ENCODE measurements at places on chromosomes 5 and 9.

DNA sequence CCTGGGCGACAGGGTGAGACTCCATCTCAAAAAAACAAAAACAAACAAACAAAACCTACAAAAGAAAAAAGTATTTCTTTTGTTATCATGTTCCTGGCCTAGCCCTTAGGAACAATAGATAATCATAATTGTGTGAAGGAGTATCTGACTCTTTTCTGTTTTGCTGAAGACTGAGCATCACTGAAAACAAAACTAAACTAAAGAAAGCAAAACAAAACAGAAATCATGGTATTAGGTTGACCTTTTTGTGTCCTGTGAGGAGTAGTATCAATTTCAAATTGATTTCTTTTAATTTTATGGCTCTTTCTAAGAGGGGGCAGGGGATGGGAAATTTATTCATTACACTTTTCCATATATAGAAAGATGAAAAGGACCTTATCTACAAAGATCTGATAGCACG, 246.0 kb downstream of the YTHDC2 start:
- DNase-seq: no peak

DNA sequence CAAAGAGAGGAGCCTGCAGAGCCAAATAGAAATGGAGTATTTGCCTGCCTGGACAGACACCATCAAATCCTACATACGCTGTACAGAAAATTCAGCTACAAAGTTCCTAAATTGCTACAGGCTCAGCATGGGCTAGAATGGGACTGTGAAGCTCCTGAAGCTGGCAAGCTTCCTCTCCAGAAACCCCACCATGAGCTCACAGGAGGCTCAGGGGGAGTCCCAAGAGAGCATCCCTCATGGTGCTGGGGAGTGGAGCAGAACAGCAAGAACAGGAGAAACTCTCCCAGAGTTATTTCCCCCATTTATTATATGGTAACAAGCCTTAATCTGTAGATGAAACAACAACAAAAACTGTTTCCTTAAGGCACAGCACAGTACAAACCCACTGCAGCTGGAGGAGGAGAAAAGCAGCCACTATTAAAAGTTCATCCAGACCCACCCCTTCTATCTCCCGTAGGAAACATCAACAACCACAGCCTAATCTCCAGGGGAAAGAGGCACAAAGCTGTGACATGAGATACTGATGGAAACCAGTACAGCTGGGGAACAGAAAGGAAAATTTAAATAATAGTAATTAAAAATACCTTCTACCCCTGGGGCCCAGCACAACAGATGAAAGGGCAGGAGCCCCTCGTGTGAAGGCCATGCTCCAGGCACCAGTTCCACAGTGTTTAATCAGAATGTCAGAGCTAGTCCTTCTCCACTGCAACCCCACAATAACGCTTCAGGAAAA, 548.5 kb downstream of the MTRR start:
- DNase-seq: no peak

DNA sequence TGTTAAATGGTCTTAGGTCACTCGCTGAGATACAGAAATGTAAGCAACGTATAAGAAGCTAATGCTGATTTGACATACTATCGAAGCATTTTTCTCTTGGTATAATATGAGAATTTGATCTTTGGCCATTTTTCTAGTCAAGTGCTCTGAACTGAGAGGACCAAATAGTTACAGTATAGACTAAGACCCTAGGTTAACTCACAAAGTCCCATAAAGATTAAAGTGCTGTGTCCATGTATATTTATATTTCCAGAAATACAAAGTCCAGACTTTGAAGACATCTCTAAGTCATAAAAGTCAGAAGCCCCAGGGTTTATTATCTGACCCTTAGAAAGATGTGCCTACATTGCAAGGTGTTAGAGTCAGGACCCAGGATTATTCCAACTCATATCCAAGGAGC, 752.4 kb upstream of the COX7C start:
- DNase-seq: no peak

DNA sequence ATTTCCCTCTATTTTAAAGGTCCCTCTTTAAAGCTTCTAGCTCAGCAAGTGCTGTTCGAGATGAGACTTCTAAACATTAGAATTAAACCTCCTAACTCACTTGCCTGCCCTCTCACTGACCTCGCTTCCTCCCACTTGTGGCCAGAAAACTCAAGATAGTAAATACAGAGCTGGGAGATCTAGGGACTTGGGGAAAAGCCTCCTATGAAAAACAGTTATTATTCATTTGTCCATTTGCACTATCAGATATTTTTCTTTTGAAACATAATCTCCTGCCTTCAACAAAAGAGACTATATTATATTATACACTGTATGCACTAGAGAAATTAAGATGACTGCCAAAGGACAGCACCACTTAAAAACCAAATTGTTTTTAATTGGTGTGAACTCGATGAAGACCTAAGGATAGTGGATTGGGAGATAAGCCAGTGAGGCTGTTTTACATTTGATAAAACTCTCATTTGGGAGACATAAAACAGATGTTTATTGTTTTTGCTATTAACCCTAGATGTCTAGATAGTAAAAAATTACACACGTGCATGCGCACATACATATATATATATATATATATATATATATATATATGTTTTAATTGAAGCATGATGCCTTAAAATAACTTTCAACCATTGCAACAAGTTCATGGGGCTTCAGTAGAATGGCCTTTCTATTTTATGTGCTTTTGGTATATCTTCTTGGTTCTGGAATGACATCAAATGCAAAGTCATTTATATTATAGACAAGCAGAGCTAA, 229.4 kb downstream of the ADAMTSL1 start:
- DNase-seq: no peak

DNA sequence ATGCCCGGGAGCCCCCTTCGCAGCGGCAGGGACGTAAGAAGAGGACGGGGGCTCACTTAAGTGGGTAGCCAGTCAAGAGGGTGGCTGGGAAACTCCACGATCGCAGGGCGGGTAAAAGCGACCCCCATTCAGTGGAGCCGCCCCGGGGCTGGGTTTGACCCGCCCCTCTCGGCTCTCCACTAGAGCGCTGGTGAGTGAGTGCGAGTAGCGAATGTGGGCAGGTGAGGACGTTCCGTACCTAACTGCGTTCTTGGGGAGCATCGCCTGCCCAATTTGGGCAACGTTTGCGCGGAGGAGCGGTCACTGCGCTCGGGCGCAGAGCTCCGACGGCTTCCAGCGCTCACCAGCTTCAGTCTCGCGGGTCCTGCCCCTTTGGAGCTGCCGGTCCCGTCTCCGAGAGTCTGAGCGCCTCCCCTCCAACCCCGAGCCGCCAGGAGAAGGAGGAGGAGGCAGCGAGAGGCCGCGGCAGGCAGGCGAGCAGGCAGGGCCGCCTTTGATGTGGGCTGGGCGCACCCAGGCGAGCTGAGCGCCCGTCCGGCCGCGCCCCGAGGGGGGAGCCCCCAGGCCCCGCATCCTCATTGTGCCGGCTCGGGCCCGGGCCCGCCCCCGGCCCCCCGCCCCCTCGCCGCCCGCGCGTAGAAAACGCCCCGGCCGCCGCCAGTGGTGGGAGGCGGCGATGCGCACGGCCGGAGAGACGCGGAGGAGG, at the start of gene FGF18:
Gene FGF18, plus strand, starts transcription at position 666 of the 706 bp plus-strand sequence. CDS start 553 bp downstream, outside the sequence.
- no peak for DNase-seq

DNA sequence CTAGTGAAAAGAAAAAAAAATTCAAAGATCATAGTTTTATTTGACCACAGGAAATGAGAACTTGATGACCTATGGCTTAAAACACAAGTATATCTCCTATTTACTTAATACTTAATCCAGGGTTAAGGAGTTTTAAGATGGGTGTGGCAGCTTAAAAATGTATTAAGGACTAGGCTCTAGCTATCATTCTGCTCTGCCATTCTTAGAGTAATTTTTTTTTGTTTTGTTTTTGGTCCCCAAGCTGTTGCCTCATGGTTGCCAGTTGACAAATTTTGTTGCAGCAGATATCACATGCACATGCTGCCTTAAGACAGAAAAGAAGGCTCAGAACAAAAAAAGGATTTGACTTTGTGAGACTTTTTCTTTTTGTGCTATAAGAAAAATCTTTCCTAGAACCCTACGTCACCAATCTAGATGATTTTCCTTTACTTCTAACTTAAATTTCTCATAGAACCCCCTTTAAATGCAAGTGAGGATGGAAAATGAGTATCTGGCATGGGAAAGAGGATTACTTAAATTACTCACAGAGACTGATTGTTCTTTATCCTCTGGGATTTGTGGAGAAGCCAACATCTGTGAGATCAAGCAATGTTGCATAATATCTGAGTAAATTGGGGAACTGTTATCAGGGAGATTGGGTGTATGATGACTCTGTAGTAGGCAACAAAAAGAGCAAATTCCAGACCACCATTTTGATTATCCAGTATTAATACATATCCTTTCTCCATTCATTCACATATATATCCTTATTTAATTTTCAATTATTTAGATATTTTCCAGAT, 364.7 kb upstream of the CD180 start:
- no peak for DNase-seq

GRCh38 chr9:100554935-100555401, 22.9 kb upstream of the CAVIN4 start:
- DNase-seq: no peak

GRCh38 chr5:171513591-171513990, 94.1 kb downstream of the FGF18 start:
- DNase-seq: no peak

GRCh38 chr9:28883234-28883633, 1310.0 kb upstream of the C9orf72 start:
- DNase-seq: no peak

DNA sequence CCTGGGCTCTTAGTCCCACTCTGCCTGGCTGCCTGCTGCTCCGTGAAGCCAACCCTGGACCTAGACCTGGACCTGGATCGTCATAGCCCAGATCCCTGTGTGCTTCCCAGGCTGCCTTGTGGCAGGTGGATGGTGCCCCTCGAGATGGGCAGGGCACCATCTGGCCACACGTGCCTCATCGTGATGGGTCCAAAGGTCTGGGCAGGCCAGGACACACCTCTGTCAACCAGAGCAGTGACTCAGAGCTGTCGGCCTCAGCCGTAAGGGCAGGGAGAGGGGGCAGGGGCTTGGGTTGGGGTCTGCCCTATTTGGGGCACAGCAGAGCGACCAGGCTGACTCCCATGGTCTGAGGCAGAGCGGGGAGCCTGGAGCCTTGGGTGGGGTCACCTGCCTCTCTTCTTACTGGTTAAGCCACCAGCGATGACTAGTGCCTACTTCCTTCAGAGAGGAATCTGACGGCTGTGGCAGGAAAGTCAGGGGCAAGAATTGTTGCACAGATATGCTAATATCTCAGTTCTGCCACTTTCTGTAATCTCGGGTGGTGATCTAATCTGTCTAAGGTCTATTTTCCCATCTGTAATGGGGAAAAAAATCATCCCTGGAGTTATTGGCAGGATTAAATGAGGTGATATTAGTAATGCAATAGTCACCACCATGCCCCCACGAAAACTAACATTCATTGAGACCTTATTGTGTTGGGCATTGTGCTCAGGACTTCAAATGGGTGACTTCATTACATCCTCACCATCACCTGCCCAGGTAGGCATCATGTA, 3.2 kb upstream of the CDHR2 start:
- no peak for DNase-seq

DNA sequence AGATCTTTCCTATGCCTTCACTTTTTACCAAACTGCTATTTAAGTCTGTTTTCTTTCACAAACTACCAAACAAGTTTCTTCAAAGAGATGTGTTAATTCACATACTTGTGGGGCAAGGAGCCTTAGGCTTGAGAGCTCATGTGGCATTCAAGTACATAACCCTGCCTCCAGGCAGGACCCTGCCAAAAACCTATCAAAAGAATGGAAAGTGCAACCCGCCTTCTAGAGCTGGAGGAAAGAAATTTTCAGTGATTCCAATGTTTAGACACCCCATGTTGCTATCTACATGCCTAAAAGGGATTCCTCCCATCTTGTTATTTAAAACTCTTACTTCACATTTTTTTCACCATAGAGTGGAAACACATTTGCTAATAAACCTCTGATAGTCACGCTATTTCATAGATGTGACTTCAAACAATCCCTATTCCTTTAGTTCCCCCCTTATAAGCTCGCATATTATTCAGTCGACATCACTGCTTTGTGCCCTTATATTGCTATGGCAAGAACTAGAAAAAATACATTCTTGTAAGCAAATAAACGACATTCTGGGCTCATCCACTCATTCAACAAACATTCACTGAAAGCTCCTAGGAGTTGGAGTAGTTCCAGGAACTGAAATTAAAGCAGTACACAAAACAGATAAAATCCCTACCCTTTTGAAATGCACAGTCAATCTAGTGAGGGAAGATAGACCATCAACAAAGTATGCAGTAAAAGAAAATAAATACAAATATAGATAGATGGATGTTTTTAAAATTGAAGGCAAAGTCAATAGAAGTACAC, 518.1 kb downstream of the ELAVL2 start:
- DNase-seq: no peak

DNA sequence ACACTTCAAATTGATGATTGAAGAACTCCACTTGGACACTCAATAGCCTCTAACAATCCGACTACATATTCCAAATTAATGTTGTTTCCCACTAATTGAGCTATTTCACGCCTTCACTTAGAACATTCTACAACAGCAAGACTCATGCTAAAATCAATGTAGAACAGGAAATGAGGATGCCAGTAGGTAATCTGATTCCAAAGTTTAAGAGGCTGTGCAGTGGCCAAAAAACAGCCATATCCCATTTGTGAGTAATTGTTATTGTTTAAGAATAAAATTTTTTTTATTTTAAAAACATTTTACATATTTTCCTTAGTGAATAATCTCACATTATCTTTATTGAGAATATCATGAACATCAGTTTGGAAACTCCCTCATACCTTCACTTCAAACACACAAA, 35.7 kb upstream of the GHR start:
- DNase-seq: no peak

- DNase-seq: no peak
Observed at GRCh38 chr5:40828021-40828631, 6.9 kb downstream of the RPL37 start.

GRCh38 chr9:127455324-127455992, 4.1 kb downstream of the LRSAM1 start:
- DNase-seq: no peak

DNA sequence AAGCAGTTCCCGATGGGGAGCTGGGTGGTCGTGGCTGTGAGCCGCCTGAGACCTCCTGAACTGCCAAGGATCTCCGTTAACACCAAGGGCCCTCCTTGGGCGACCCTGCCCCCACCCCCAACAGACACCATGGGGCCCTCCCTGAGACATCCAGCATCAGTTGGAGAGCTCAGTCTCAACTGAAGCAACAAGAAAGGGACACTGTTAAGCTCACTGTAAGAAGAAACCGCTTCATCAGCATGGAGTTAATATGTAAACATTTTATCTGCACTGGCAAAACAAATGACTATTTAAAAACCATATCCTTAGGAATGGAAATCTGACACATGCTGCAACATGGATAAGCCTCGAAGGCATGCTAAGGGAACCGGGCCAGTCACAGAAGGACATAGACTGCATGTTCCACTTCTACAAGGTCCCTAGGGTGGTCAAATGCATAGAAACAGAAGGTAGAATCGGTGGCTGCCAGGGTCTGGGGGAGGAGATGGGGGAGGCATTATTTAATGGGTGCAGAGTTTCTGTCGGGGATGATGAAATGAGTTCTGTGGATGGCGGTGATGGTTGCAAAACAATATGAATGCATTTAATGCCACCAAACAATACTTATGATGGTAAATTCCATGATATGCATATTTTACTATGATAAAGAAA, 47.4 kb downstream of the ROR2 start:
- no peak for DNase-seq

GRCh38 chr5:57795203-57795602, 312.6 kb upstream of the ACTBL2 start:
- DNase-seq: no peak

GRCh38 chr9:94857791-94858190, 131.3 kb downstream of the AOPEP start:
- no peak for DNase-seq

- DNase-seq: no peak
Observed at GRCh38 chr5:147530530-147531389, 20.9 kb upstream of the DPYSL3 start.

Data from activated naive CD8-positive, alpha-beta T cell treated with anti-CD3 and anti-CD28 coated beads, Interleukin-2, amount 50 U/mL, for 16 hours (primary cell).